Adipocyte (in vitro differentiated cells): ENCODE measurements at places on chromosomes 3 and 15.
A peak's percentile ranks its signal among the peaks of the same experiment; 100 is the strongest.

GRCh38 chr3:32238453-32239306, at the start of gene CMTM8:
Gene CMTM8, plus strand, starts transcription at chr3:32238680. Its CDS starts 293 bp downstream, at chr3:32238973.
- DNase-seq = peak; percentile 72

DNA sequence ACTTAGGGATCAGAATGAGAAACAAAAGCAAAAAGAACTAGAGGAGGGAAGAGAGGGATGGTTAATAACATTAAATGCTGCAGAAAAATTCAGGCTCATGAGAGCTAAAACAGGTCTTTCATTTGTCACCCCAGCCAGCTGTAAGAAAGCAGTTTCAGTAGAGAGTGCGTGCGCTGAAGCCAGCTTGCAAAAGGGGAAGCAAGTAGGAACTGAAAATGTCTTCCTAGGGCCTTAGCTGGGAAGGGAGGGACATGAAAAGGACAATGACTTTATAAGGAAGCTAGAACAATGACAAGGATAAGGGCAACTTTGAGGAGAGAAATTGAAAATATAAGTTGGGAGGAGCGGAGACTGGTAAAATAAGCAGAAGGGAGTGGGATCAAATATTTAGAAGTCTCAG, 3.1 kb downstream of the CIAO2A start:
- no peak for DNase-seq

DNA sequence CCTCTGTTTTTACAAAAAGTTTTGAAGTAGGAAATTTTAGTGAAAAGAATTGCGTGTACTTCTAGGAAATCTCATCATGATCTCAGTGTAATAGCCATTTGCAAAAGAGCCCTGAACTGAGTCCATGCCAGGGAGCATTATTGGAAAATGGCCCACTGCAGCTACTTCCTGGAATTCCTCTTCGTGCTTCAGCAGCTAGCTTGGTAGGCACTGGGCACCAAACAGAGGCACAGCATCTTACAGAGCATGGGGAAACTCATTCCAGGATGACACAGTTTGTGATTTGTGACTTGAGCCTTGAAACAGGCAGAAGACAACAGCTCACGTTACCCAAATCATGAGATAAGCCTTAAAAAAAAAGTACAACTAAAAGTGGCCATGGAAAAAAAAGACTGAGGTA, 179.1 kb downstream of the WDR72 start:
- DNase-seq = no peak

GRCh38 chr15:42059661-42060476, 34.5 kb downstream of the PLA2G4D start:
- peak; percentile 68 for DNase-seq

- no peak for DNase-seq
These were observed 349.3 kb downstream of the TIGIT start for GRCh38 chr3:114642951-114643741.

GRCh38 chr3:66322436-66322835, 101.6 kb downstream of the SLC25A26 start:
- peak; percentile 68 for DNase-seq

GRCh38 chr3:104150724-104151123, 1216.0 kb upstream of the ALCAM start:
- DNase-seq = no peak

DNA sequence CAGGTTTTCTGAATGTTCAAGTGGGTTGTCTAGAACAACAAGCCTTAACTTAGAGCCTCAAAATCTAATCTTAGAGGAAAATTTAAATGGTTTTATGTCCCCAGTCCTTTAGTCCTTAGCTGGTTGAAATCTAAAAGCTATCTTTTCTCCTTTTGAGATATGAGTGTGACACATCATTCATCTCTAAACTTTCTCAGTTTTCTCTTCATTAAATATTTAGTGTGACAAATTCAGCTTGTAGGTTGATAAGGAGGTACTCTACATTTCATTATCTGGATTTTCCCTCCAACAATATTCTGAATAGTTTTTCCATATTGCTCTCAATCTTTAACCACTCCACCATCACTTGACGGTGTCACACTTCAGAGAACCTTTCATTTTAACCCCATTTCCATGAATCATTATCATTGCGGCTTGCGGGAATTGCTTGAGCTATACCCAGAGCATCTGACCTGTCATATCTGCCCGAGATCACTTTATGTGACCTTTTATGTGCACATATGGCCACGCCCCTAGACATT, 16.1 kb upstream of the ATP8B4 start:
- DNase-seq = no peak
